ENCODE measurements at places on chromosomes 13 and 19.

DNA sequence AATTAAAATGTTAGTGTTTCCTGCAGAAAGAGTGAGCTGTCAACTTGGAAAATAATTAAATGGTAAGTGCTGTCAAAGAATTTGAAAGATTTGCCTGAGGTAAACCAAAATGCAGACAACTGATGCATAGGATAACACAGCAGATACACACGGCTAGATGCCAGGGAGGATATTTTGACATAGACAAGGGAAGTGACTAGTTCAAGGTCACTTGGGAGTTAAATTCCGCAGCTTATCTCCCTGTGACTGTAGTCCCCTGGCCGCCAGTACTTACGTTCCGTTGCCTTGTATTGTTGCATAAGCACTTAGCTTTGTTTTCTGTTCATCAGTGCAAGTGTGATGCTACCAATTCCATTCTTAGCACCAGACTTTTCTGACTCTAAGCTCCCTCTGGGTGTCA, 247.3 kb upstream of the MAB21L1 start:
- no peak for DNase-seq

- DNase-seq = peak; percentile 66
Measured at GRCh38 chr13:78604782-78605611, 1.6 kb upstream of the POU4F1 start.

GRCh38 chr19:17966550-17967256, at the start of gene KCNN1:
KCNN1 (plus strand) TSS chr19:17967107; CDS start chr19:17973889, 6,782 bp downstream.
- peak; percentile 46 for DNase-seq

GRCh38 chr19:55146078-55146704, 2.8 kb downstream of the TNNT1 start:
- peak; percentile 67 for DNase-seq

- DNase-seq = no peak
Measured at GRCh38 chr13:42786715-42787114, 5.3 kb downstream of the FAM216B start.

GRCh38 chr19:15529774-15530372, 21.5 kb downstream of the CYP4F22 start:
- no peak for DNase-seq

DNA sequence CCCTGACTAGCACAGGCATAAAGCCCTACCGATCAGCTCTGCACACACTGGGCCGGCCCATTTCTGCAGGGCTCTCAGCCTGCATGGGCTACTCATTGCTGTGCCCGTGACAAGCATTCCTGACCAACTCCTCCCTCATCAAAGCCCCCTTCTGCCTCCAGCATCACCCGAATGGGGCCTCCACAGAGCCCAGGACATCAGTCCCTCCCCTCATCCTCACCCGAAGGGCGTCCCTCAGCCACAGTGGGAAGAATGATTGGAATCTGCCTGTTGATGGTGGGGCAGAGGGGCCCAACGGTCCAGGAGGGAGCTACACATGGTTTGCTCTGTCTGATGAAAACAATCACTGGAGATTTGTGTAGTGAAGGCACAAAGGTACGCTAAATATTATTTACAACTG, 43.8 kb downstream of the SERP2 start:
- no peak for DNase-seq

DNA sequence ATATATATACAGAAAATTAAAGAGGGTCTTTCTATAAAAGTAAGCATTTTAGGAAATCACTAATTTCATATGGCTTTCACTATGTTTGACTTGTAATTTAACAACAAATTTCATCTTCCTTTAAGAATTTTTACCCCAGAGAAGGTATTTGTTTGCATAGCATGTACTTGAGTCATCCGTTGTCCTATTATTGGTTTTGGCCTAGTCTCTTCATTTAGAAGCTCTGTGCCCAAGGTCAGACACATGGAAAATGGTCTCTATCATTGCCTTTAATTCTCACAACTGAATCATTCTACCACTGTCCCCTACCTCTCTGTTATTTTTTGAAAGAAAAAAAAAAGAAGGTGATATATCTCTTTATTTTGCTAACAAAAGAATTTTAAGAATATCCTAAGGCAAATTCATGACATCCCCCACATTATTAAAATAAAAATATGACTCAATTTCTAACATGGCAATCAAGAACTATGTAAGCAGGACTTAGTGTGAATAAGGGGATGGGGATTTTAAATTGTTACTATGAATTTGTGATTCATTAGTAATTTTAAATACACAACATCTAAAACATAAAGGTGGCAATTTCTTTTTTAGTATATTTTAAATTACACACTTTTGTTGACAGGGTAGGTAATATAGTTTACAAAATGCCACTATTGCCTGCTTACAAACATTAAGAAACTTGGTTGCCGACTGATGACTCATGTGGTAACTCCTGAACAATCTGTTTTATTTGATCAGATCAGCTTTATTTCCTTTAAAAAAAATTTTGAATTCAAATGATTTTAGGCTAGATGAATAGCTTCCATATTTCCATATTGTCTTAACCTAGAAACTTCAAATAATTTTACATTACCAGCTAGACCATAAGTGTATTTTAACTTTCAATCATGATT, 13.9 kb downstream of the SLITRK5 start:
- DNase-seq = no peak

DNA sequence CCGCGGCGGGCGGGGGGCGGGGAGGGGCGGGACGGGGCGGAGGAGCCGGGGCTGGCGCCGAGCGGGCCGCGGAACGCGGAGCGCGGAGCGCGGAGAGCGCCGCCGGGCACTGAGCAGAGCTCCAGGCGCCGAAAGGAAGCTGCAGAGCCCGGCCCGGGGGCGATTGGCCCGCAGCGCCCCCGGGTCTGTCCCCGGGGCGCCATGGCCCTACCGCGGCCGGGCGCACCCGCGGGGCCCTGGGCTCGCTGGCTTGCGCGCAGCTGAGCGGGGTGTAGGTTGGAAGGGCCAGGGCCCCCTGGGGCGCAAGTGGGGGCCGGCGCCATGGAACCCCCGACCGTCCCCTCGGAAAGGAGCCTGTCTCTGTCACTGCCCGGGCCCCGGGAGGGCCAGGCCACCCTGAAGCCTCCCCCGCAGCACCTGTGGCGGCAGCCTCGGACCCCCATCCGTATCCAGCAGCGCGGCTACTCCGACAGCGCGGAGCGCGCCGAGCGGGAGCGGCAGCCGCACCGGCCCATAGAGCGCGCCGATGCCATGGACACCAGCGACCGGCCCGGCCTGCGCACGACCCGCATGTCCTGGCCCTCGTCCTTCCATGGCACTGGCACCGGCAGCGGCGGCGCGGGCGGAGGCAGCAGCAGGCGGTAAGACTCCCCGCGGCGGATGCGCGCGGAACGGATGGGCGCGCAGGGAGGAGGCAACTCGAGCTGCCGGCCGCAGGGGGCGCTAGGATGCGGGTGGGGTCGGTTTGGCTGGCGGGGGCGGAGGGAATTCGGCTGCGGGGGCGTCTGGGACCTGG, at the start of gene PDE4A:
PDE4A (plus strand) TSS at position 95 of the 796 bp plus-strand sequence; CDS start at position 322, 227 bp downstream.
- peak; percentile 87 for DNase-seq

DNA sequence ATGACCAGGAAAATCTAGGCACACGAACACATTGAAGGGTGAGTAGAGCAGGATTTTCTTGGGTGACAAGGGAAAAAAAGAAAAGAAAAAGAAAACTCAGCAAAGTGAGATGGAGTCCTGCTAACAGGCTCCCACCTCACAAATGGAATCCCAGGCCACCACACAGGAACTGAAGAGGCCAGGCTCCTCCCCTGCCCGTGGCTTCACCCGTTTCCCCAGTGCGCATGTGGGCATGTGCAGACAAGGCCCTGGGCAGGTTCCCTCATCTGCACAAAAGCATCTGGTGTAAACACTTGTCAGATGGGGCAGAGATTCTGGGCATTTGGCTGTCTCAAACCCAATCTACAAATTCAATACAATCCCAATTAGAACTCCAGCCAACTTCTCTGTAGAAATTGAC, 24.5 kb downstream of the CFAP97D2 start:
- DNase-seq = no peak

DNA sequence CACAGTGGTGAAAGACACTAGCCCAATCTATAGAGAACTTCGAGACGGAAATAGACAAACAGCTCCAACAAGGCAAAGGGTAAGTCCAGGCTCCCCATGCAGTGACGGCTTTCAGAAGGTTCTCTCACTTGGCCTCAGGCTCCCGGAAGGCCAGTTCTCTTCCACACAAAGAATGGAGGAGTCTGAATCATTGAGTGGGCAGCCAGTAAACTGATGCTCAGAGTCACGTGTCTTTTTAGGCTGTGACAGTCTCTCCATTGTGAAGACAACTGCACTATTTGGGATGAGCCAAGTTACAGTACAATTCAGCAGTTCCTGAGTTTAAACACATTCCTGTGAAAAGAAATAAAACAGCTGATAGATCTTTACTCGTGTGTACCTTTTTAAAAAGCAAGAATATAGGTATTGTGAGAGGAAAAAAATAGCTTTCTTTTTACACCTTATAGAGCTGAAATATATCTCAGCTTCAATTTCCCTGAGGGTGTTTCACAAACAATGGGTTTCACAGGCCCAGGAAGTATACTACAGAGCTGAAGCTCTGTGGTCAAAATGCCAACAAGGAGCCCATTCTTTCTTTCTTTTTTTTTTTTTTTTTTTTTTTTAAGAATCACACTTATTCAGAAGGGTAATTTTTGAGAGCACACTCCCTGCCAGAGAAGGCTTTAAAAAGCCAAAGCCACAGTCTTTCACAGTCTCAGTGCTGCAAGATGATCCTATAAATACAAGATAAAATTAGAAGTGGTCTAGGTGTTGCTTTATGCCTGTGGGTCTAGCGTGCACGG, 135.1 kb downstream of the FREM2 start:
- no peak for DNase-seq

DNA sequence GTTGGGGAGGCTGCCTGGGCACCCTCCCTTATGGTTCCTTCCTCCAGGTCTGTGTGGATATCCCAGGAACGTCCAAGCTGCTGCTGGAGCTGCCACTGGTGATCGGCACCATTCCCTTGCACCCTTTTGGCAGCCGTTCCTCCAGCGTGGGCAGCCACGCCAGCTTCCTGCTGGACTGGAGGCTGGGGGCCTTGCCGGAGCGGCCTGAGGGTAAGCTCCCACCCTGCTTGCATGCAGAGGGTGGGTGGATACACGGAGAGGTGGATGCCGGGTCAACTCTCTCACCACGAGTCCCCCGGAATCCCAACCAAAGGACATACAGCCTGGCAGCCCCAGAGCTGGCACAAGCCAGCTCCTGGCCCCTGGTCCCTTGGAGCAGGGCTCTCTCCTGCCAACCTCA, 2.2 kb downstream of the ARRDC2 start:
- no peak for DNase-seq

DNA sequence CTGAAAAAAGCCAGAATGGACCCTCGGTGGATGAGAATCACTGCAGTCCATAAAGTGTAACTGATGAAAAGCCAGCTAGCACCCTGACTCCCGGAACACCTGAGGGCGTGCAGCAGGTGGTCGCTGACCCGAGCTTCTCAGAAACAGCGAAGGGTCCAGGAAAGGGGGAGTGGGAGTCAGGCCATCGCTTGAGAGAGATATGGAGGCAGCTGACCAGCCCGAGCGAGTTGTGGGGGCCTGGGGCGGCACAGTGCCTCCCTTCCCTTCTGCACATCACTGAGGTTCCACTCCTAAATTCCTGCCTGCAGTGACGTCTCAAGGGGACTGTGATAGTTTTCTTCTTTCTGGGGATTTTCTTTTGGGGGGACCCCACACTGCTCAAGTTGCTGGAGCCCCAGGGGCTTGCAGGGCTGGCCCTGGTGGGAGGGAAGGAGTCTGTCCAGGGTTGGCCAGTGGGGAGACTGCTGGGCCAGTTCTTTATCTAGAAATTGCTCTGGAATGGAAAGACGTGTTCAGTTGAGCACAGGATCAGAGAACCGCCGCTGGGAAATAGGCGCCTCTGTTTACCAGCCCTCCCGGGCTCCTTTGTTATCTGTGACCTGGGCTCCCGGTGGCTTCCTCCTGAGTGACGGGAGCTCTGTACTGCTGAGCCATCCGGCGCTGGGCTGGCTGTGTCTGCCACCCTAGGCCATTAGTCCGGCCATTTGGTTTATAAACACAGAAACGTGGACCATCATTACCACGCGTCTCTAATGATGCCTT, 71.3 kb downstream of the RAB20 start:
- DNase-seq = no peak

- no peak for DNase-seq
Measured at GRCh38 chr13:113926951-113927660, 46.8 kb downstream of the C13orf46 start.

GRCh38 chr19:29364224-29364726, 151.3 kb upstream of the UQCRFS1 start:
- no peak for DNase-seq

DNA sequence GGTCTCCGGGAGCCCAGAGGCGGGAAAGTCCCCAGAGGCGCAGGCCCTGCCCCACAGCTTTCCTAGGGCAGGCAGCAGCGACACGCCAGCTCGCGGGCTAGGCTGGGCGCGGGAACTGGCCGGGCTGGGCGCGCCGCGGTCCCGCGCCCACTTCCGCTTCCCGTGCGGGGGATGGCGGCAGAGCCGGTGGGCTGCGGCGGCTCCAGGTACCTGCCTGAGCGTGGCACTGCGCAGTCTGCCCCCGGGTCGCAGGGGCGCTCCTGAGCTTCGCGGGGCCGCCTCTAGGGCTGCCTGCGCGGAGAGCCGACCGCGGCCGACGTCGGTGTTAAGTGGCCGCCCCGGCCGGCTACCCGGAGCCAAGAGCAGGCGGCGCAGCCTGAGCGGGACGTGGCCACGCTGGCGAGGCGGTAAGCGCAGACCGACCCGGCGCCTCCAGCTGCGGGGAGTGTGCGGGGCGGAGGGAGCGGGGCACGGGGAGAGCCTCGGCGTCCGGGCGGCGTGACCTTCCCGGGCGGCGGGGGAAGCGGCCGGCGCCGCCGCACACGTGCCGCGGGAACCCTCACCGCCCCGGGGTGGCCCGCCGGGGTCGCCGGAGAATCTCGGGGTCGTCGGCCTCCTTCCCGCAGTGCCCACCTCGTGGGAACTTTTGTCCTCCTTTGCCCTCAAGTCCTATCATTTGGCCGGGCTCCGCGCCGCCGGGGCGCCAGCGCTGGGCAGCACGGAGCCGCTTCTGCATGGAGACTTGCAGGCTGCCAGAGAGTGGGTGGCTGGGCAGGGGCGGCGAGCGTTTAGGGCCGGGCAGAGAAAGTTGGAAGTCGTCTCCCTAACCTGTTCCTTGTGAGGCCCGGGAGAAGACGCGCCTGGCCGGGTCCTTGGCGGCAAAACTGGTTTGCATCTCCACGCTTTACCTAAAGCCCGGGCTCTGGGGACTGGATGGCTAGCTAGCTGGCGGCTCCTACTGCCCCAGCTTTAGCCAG, 31.4 kb upstream of the MPHOSPH8 start:
- peak; percentile 14 for DNase-seq

- no peak for DNase-seq
Measured at GRCh38 chr13:45542391-45542790, 73.1 kb downstream of the ERICH6B start.

- DNase-seq = no peak
Measured at GRCh38 chr13:57634839-57635165, 3.3 kb downstream of the PCDH17 start.

- no peak for DNase-seq
Measured at GRCh38 chr13:62643007-62643483, 1227.4 kb upstream of the PCDH20 start.

GRCh38 chr19:30168760-30169159, 203.4 kb upstream of the ZNF536 start:
- no peak for DNase-seq

DNA sequence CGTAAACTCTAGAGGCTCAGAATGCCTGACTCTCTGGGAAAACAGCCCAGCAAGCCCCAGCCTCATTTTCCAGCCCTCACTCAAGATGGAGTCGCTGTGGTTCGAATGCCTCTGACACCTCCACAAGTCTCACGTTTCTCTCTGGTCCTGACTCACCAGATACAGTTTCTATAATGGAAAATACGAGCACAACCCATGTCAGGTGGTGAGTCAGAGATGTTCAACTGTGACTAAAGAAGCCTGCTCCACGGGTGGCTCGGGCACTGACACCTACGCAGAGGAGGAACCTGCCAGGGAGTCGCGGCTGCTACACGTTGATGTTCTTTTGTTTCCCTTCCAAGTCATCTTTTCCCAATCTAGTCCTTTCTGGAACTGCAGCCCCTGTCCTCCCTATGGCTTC, 87.1 kb upstream of the STK24 start:
- DNase-seq = no peak

All from NAMALWA (cell line).